ENCODE measurements at places on chromosomes 7 and 10.

DNA sequence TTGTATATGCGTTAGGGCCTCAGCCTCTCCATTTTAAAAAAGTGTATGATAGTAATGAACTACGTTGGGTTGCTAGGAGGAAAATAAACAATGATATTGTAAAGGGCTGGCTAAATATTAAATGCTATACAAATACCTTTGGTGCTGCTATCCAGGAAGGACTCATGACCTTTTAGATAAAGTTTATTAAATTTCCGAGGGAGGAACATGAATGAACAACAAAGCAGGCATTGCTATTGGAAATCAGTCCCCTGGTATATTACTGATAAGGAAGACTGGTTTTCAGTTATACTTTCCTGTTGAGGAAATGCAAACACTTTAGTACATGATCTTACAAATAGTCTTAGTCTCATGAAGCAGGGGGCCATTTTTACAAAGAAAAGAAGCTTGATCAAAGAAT, 17.2 kb upstream of the AGR2 start:
- no peak overlapping the region for H3K4me3 ChIP-seq
- H3K36me3 ChIP-seq, result no peaks in the 10 kb centered on the region
- H3K4me1 ChIP-seq, result no peaks in the 10 kb centered on the region
- H3K27me3 ChIP-seq, result no peaks in the 10 kb centered on the region
- H3K27ac ChIP-seq, result no peak overlapping the region

DNA sequence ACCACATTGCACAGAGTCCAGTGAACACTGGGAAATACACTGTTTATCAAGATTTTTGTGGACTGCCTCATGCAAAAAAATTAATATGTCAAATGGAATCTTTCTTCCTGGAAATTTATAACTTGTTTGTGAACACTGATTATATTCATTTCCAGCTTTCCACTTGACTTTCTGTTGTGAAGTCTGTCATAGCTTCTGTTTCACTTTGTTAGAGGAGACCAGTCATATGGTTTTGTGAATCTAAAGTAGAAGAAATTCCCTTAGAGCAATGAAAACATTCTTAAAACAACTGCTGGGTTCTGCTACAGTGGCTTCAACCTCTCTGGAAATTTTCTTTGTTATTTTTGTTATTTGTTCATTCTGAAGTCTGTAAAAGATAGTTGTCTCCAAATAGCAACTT, 349.5 kb upstream of the NFE2L3 start:
- no peak for DNase-seq
- no peak overlapping the region for H3K4me3 ChIP-seq
- H3K36me3 ChIP-seq, result no peaks in the 10 kb centered on the region

- H3K4me3 ChIP-seq, result no peak overlapping the region
- no peak for DNase-seq
- no peak overlapping the region for H3K27ac ChIP-seq
- no peaks in the 10 kb centered on the region for H3K27me3 ChIP-seq
- no peaks in the 10 kb centered on the region for H3K4me1 ChIP-seq
- peaks cover 20% of the 10 kb centered on the region for H3K36me3 ChIP-seq
Observed at GRCh38 chr10:114852197-114852596, 30.6 kb downstream of the FHIP2A start.

GRCh38 chr10:96609510-96609909, 22.7 kb upstream of the TM9SF3 start:
- no peak overlapping the region for H3K4me3 ChIP-seq
- H3K27me3 ChIP-seq, result no peaks in the 10 kb centered on the region
- H3K27ac ChIP-seq, result no peak overlapping the region
- peaks cover 13% of the 10 kb centered on the region for H3K4me1 ChIP-seq
- no peaks in the 10 kb centered on the region for H3K36me3 ChIP-seq

GRCh38 chr10:100760726-100761125, 15.3 kb downstream of the PAX2 start:
- H3K36me3 ChIP-seq, result no peaks in the 10 kb centered on the region
- DNase-seq, result no peak
- no peaks in the 10 kb centered on the region for H3K4me1 ChIP-seq
- no peaks in the 10 kb centered on the region for H3K27me3 ChIP-seq
- no peak overlapping the region for H3K27ac ChIP-seq
- no peak overlapping the region for H3K4me3 ChIP-seq

GRCh38 chr10:48579251-48579960, 25.5 kb downstream of the ARHGAP22 start:
- H3K36me3 ChIP-seq, result no peaks in the 10 kb centered on the region
- H3K4me3 ChIP-seq, result no peak overlapping the region
- no peaks in the 10 kb centered on the region for H3K27me3 ChIP-seq
- H3K27ac ChIP-seq, result no peak overlapping the region
- no peaks in the 10 kb centered on the region for H3K4me1 ChIP-seq

DNA sequence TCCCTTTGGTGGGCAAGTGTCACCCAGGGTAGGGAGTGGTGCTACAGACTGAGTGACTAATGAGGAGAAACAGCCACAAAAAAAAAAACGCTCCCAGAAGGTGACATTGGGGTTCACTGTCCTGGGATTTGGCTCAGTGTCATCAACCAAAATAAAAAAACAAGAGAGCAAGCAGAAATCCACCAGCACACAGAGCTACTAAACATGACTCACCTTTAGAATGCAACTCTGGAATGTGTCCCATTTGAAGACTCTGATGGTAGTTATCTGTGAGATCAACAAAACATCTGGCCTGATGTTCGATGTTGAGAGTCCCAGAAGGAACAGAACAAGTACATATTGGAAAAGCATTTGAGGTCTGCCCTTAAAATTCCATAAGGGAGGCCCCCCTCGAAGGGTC, 200.3 kb upstream of the LYZL2 start:
- no peaks in the 10 kb centered on the region for H3K36me3 ChIP-seq
- no peak overlapping the region for H3K27ac ChIP-seq
- no peak for DNase-seq
- H3K4me3 ChIP-seq, result no peak overlapping the region

DNA sequence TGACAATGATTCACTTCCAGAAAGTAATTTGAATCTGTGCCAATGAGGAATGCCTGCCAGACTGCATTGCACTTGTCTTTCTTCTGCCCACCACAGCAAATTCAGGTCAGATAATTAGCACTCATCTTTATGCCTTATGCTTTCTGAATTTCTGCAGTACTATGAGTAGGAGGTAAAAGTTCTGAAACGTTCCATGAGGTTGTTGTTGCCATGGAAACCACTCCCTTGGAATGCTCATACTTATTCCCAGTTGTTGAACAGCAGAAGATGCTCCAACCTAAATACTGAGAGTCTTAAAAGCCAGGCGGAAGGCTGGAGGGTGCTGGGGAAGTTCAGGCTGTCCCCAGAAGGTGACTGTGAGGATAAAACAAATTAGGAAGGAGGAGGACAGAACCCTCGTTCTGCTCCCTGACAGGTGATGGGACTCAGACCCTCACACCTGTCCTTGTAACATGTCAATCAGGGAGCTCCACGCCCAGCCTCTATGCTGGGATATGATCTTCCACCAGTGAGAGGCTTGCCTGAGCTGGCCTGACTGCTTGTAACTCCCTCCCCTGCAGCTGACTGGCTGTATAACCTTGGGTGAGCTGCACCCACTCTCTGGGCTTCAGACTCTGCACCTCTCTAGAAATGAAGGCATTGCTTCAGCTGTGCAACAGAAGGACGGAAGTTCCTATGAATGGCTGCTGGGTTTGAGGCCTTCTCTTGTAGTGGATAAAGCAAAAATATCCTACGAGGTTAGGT, 554.3 kb upstream of the MGMT start:
- H3K27ac ChIP-seq, result no peak overlapping the region
- no peak overlapping the region for H3K4me3 ChIP-seq
- no peaks in the 10 kb centered on the region for H3K4me1 ChIP-seq

DNA sequence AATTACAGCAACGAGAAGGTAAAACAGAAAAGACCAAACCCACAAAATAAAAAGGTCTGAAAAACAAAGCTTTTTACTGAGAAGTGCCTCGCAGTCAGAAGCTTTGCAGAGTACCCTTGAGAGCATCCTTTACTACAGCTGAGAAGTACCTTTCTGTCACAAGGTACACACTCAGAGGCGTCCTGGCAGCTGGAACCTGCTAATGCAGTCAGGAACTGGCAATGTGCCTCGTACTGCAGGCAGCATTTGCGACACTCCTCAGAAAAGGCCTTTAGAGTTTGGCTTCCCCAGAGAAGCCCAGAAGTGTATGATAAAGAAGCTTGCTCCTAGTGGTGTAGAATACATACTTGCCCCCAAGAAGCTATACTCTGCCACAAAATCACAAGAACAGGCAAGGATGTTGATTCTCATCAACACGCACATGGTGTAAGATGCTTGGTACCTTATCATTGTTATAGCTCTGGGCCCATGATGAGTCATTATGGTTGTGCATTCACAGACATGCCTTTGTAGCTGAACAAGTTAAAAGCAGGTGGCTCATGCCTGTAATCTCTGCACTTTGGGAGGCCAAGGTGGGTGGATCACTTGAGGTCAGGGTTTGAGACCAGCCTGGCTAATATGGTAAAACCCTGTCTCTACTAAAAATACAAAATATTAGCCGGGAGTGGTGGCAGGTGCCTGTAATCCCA, 2.0 kb upstream of the GTPBP4 start:
- no peak overlapping the region for H3K27ac ChIP-seq
- H3K4me1 ChIP-seq, result peaks cover 18% of the 10 kb centered on the region

DNA sequence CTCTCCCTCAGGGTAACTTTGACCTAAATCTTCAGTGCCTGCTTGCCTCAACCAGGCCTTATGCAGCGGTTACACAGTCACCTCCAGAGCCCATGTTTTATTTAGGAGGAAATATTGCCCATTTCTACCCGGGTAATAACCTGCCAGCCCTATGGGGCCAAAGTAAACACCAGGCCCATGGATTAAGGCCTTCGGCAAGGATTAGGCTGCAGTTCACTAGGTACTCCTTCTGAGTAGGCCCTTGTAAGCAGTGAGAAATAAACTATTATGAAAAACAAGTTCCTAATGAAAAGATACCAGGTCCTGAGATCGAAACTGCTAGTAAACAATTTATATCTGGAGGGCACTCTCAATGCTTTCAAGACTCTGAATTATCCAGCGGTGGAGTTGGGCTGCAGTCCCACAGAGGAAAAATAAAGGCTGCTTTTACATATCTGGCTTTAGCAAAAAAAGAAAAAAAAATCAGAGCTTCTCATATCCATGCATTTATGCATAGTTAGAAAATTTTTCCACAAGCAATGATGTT, 3.7 kb upstream of the HOXA10 start:
- no peak for DNase-seq
- no peak overlapping the region for H3K27ac ChIP-seq
- H3K36me3 ChIP-seq, result no peaks in the 10 kb centered on the region

- no peak for DNase-seq
- no peak overlapping the region for H3K4me3 ChIP-seq
- no peak overlapping the region for H3K27ac ChIP-seq
- H3K4me1 ChIP-seq, result no peaks in the 10 kb centered on the region
- peaks cover 10% of the 10 kb centered on the region for H3K36me3 ChIP-seq
- H3K27me3 ChIP-seq, result no peaks in the 10 kb centered on the region
Observed at GRCh38 chr10:87054373-87055295, 34.5 kb downstream of the FAM25A start.

GRCh38 chr7:3157566-3158287, 114.1 kb upstream of the CARD11 start:
- no peak overlapping the region for H3K27ac ChIP-seq
- no peaks in the 10 kb centered on the region for H3K36me3 ChIP-seq
- H3K4me3 ChIP-seq, result no peak overlapping the region
- no peak for DNase-seq

DNA sequence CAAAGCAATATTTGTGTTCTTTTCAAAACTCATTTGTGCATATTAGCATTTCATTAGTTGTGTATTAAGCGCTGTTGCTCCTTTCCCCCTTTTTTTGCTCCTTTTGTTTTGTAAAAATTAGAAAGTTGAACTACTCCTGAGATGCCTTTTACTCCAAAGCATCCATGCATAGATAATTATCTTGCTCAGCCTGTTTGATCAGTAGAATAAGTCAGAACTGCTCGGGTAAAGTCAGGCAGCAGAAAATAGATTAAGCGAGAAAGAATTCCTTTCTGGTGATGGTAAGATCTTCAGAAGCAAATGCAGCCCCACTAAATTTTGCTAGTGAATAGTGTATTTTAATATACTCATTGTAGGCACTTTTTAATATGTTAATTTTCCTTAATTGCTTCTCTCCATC, 227.1 kb downstream of the TEX36 start:
- H3K4me3 ChIP-seq, result no peak overlapping the region
- no peak for DNase-seq
- H3K27me3 ChIP-seq, result no peaks in the 10 kb centered on the region
- H3K36me3 ChIP-seq, result no peaks in the 10 kb centered on the region
- no peaks in the 10 kb centered on the region for H3K4me1 ChIP-seq

- no peak for DNase-seq
- H3K27me3 ChIP-seq, result no peaks in the 10 kb centered on the region
- H3K27ac ChIP-seq, result no peak overlapping the region
- H3K36me3 ChIP-seq, result no peaks in the 10 kb centered on the region
- no peak overlapping the region for H3K4me3 ChIP-seq
Observed at GRCh38 chr7:17185690-17186070, 112.8 kb upstream of the AHR start.

DNA sequence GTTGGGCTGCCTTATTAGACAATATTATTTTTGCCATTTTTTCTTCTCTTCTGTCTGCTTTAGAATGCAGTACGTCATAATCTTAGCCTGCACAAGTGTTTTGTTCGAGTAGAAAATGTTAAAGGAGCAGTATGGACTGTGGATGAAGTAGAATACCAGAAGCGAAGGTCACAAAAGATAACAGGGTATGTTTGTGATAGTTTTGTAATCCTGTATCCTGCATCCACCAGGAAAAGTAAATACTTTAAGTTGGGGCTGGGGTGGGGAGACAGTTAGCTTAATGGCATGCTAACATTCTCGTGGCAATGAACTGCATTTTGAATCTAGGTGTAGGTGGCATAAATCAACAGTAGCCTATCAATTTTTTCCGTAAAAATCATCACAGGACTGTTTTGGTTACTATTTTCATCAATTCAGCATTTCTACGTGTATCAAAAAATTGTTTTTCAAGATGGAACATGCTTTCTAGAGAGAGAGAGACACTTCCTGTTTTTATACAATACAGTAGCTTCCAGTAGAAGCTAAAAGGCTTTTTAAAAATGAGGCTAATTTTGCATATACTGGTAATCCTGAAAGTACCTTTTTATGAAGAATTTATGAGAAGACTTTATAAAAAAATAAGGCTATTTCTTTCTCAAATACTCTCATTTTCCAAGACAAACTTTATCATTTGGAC, 247.5 kb downstream of the FOXP2 start:
- H3K4me1 ChIP-seq, result no peaks in the 10 kb centered on the region
- H3K4me3 ChIP-seq, result no peak overlapping the region
- H3K36me3 ChIP-seq, result no peaks in the 10 kb centered on the region

GRCh38 chr7:128115821-128116723, 84.8 kb upstream of the LRRC4 start:
- no peak for DNase-seq
- H3K36me3 ChIP-seq, result no peaks in the 10 kb centered on the region
- no peaks in the 10 kb centered on the region for H3K27me3 ChIP-seq
- H3K27ac ChIP-seq, result no peak overlapping the region
- no peak overlapping the region for H3K4me3 ChIP-seq
- peaks cover 20% of the 10 kb centered on the region for H3K4me1 ChIP-seq

GRCh38 chr7:46428295-46428694, 507.2 kb upstream of the IGFBP3 start:
- DNase-seq, result no peak
- no peaks in the 10 kb centered on the region for H3K36me3 ChIP-seq
- H3K27me3 ChIP-seq, result no peaks in the 10 kb centered on the region
- no peak overlapping the region for H3K27ac ChIP-seq

GRCh38 chr7:98194186-98194585, 17.1 kb upstream of the BHLHA15 start:
- no peak overlapping the region for H3K27ac ChIP-seq
- H3K27me3 ChIP-seq, result no peaks in the 10 kb centered on the region
- H3K36me3 ChIP-seq, result peaks cover 12% of the 10 kb centered on the region
- H3K4me1 ChIP-seq, result no peaks in the 10 kb centered on the region

All from naive thymus-derived CD4-positive, alpha-beta T cell (primary cell).